Stimulated activated CD4-positive, alpha-beta T cell treated with anti-CD3 and anti-CD28 coated beads, Interleukin-12 subunit alpha, Interleukin-12 subunit beta, amount 100 ng/mL, for 24 hours (primary cell): ENCODE measurements at places on chromosomes 11 and 22.

DNA sequence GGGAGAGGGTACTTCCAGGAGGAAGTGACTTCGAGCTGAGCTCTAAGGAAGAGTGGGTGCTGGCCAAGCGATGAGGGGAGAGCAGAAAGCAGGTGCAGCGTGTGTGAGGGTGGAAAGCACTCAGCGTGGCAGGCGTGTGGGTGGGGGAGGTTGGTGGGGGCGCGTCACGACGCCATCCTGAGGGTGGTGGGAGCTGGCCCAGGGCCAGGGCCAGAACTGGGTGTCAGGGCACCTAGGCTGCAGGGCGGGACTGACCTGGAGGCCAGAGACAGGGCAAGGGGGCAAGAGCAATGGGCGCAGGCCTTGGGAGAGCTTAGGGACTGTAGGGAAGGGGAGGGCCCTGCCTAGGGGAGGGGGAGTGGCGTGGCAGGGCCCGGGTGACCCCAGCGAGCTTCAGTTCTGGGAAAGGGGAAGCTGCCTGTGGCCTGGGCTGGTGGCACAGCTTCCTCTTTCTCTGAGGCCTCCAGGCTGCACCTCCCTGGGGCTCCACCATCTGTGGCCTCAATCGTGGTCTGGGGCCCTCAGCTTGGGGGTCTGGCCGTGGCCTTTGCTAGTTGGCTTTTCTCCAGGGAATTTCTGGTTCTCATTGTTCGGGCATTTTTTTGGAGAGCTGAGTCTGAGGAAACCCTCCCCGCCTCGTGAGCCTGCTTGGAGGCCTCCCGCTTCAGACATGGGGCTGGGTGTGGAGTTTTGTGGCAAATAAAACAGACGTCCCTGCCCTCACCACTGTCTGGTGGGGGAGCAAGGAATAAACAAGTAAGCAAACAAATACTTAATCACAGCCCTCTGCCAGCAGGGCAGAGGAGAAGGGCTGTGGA is 8.9 kb downstream of the RELT start:
- DNase-seq: no peak

- DNase-seq: no peak
These were observed 107.0 kb downstream of the STIM1 start for GRCh38 chr11:3962406-3962840.

DNA sequence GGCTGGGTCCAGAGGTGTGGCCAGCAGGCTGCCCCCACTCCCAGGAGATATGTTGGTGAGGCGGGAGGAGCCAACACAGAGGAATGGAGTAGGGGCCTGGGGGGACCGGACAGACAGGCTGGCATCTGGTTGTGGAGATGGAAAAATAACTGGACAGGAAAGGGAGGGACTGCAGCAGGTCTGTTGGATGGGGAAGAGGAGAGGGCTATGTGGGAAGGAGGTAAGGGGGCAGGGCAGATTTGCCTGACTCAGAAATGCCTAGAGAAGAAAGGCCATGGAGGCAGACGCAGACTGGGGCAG is 160.4 kb downstream of the TRIM29 start:
- DNase-seq: no peak

GRCh38 chr22:37925767-37926166 is 19.7 kb downstream of the MICALL1 start:
- no peak for DNase-seq

DNA sequence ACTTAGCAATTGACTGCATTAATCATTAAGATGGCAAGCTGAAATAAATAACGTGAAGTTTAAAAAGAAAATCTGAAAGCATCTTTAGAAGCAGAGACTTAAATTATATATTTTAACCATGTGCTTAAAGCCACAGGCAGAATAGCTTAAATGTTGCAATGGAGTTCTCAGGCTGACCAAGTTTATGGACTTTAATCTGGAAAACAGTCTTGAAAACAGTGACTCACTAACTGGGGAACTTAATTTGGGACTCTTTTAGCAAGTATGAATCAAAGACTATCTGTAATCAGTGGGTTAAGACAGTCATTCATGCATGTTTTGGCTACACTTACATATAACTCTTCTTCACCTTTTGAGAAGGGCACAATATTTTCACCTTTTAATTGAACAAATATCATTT is 12.6 kb upstream of the GLYATL1 start:
- no peak for DNase-seq

DNA sequence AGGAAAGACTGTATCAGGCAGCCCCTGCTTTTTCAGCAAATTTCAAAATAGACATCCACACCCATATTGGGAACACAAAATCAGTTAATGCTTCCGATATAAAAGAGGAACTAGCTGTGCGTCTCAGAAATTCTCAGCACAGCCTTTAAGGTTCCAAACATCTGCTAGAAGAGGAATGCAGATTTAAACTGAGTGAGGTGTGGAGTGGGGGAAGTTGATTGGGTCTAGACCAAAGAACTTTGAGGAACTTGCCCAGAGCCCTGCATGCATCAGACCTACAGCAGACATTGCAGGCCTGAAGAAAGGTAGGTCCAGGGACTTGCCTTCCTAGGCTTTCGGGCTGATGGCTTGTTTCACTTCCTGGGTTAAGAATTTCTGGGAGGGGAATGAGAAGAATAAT is at the start of gene MS4A4A:
Gene MS4A4A, plus strand, starts transcription at position 255 of the 400 bp plus-strand sequence. Its CDS starts 10 bp downstream, at position 265.
- DNase-seq: no peak

GRCh38 chr11:5092821-5093585 is 23.6 kb downstream of the OR52E1 start:
- DNase-seq: no peak

DNA sequence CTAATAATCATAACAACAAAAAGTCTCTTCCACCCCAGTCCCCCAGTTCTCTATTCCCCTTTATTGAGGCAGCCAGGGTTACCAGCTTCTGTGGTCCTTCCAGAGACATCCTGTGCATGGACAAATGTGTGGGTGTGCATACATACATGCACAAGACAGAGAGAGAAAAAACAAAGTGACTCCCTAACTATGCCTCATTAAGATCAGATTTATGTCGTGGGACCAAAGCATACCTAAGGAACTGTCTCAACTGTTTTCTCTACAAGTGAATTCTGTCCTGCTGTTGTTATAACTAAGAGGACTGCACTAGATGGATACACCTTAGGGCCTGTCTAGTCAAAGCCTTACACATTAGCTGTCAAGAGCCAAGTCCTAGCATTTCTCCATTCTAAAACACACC is 106.7 kb downstream of the MRTFA start:
- no peak for DNase-seq

GRCh38 chr22:48453751-48454485 is 1373.8 kb downstream of the BRD1 start:
- DNase-seq: no peak

GRCh38 chr11:31959716-31960115 is 131.2 kb upstream of the RCN1 start:
- DNase-seq: no peak

DNA sequence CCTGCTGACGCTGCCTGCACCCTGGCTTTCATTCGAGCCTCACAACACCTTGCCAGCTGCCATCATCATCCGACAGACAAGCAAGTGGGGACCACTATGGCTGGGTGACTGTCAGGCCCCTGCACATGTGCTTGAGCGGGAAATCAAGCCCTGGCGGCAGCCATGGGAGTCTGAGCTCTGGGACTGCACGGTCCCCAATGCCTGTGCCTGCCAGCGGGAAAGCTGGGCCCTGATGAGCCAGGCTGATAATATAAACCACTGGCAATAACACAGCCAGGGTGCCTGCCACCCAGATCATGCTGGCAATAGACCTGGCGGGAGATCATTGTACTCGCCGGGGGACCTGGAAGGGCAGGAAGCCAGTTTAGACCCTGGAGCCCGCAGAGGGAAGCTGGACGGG is 2.5 kb downstream of the FGF3 start:
- no peak for DNase-seq

DNA sequence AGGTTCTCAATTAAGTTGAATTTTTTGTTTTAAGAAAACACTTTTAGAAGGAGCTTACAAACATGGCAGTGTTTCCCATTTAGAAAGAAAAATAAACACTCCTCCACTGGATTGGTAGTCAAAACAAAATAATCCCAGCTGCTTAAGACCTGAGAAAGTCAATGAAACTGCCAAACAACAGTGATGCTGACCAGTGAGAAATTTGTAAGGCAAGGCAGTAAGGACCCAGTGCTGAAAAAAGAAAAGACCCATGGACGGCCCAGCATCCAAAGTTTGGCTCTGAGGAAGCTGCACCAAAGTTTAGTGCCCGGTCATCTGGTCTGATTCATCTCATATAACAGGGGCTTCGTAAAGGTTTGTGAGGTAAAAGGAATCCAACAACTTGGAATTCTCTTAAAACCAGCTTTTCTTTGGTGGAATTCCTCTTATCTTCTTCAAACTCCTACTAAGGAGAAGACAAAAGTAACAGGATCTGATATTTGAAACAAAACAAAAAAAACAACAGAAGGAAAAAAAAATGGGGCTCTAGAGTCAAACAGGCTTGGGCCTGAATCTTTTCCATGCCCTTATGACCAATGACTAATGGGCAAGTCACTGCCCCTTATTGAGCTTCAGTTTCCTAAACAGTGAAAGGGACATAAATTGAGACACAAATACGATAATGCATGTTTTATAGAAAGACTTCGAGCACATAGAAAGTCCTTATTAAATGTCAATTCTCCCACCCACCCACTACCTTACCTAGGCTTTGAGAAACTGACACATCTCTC is 383.0 kb upstream of the NARS2 start:
- DNase-seq: no peak
